Cerebellum (tissue), 4 donors: ENCODE measurements at places on chromosomes 6 and 20. TPM values are rescaled to one million over a fixed set of nuclear protein-coding genes. Genes with fewer than 3 reads are reported as not detected.

The XKR7 gene
- total RNA-seq = 20.0 TPM

The ADGB gene
- 0.36 TPM for total RNA-seq

The PHIP gene
- total RNA-seq = 82.7 TPM

The MPIG6B gene
- not detected for total RNA-seq

The ACOT8 gene
- total RNA-seq = 26.6 TPM

The WFDC12 gene
- total RNA-seq = not detected

The BANF2 gene
- not detected for total RNA-seq

The FGD2 gene
- 3.1 TPM for total RNA-seq

The OOEP gene
- total RNA-seq = not detected

The GABRR1 gene
- 0.09 TPM for total RNA-seq
